Activated CD4-positive, alpha-beta T cell treated with anti-CD3 and anti-CD28 coated beads for 1 hour (primary cell): ENCODE measurements at places on chromosomes 2 and 18.

DNA sequence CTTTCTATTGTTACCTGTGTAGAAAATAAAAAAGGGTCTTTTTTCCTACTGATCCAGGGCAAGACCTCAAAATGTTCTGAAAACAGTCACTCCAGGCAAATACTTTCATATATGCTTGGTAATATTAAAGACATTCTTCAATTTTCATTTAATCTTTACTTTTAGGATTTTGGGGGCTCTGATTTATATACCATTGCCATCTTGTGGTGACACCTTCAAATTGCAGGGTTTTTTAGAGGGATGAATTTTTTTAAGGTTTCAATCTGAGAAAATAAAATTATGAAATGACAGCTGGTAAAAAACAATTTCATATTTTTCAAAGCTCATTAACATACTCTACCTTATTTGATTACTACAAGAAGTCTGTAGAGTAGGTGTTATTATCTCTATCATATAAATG lies 26.8 kb downstream of the MAPK4 start:
- no peak for DNase-seq

GRCh38 chr2:71347517-71347916 lies 15.9 kb downstream of the ZNF638 start:
- DNase-seq: no peak

DNA sequence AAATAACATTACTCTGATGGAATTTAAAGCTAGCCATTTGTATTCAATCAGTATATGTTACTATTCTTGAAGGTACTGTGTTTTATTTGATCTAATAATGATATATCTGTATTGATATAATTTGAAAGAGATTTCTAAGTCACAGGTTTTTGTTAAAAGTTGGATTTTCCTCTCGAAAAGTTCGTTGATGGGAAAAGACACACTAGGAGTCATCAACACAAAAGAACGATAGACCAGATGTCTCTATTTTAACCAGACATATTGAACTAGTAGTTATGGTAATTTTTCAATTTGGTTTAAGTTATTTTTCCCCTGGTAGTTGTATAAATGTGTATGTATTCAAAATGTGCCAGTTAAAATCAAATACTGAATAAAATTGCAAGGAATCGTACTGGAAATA lies 2.5 kb downstream of the ASXL3 start:
- DNase-seq: no peak

- peak; percentile 8 for DNase-seq
Measured at GRCh38 chr2:24049485-24050021, at the start of gene FKBP1B. TSS of gene FKBP1B (plus strand) at chr2:24049741. CDS start at chr2:24049850, 109 bp downstream.

GRCh38 chr2:221716426-221717303 lies 144.6 kb upstream of the EPHA4 start:
- DNase-seq: no peak

DNA sequence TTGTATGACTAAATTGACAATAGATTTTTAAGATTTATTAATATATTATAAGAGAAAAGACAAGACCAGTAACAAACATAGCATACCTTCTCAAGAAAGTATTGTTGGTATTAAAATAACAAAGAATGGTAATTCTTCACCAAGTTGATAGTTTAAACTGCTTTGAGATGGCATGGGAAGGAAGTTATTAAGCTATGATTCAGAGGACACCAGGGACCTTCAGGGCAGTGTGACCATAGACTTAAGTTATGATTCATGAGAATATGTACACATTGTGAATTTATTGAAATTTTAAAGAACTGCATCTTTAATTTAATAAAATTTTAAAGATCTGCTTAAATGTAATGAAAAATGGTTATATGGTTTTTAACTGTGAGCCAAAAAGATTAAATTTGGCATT lies 205.7 kb downstream of the DSEL start:
- DNase-seq: no peak

GRCh38 chr2:71736091-71736861 lies 282.9 kb downstream of the DYSF start:
- no peak for DNase-seq

- DNase-seq: no peak
Measured at GRCh38 chr18:50240080-50240563, 26.2 kb downstream of the CFAP53 start.

GRCh38 chr2:232473467-232473890 lies 14.2 kb downstream of the ECEL1 start:
- DNase-seq: no peak

GRCh38 chr2:74835831-74836674 lies 2.1 kb downstream of the HK2 start:
- DNase-seq: no peak

DNA sequence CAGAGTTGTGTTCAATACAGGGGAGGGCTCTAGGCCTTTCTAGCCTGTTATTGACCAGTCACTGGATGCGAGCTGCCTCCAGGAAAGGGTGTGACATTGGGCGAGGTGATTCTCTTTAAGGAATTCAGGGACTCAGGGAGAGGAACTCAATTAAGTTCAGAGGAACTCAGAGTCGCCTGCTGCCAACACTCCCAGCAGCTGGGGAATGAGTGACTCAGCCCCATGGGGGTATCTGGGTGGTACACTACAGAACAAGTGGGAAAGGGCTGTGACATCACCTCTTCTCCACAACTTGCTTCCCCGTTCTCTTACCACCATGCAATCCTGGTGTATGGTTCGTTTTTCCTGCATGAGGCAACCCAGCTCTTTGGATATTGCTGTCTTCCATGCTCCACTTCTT lies 50.4 kb upstream of the CYRIA start:
- no peak for DNase-seq

GRCh38 chr2:145729993-145730770 lies 1210.3 kb upstream of the ZEB2 start:
- no peak for DNase-seq

- no peak for DNase-seq
Measured at GRCh38 chr2:18454692-18455235, 105.7 kb downstream of the RDH14 start.

- DNase-seq: no peak
Measured at GRCh38 chr2:97779141-97779540, 65.8 kb downstream of the ZAP70 start.

- no peak for DNase-seq
Measured at GRCh38 chr2:97727296-97727695, 13.9 kb downstream of the ZAP70 start.

GRCh38 chr2:62593825-62594224 lies 87.8 kb upstream of the TMEM17 start:
- no peak for DNase-seq

- DNase-seq: no peak
Measured at GRCh38 chr2:144334551-144334950, 185.4 kb downstream of the ZEB2 start.

DNA sequence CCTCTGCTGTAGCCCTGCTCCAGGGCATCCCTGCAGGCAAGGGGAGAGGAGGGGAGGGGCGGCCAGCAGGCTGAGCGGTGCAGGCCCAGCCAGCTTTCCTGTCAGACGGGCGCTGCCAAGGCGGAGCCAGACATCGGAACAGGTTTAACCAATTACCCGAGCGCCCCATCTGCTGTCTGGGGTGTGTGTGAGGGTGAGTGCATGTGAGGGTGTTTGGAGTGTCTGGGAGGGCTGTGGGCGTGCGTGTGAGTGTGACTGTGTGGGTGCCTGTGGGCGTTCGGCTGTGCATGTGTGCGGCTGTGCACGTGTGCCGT lies 20.0 kb downstream of the EMX1 start:
- no peak for DNase-seq
